ENCODE measurements at places on chromosomes 7 and 10.

DNA sequence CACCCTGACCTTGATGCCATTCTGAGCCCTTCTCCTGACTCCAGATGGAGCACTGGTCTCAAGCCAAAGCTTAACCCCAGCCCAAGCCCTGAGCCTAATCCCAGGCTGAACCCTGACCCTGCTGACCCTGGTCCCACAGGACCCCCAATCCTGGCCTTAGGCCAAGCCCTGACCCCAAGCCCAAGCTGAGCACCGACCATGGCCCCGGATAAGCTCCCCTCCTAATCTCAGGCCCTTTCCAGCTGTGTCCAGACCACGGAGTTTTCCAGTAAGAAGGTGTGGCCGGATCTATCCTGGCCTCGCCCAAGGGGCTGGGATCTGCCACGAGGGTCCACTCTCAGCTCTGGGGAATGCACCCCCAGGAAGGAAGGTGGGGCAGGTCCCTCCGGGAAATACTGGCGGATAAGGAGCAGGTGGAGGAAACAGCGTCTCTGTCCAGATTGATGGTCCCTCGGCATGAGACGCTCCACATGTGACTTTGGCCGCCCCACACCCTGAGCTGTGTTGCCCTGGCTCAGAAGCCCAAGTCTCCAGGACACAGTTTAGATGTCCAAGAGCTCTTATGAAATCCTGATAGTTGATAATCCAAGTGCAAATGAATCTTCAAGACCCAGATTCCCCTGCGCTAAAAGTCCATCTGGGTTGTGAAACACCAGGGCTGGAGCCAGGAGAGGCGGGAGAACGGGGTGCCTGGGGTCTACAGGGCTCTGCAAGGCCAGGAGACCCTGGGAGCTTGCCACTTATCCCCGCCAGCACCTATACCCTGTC, 10.4 kb downstream of the ELN start:
- no peak for DNase-seq

DNA sequence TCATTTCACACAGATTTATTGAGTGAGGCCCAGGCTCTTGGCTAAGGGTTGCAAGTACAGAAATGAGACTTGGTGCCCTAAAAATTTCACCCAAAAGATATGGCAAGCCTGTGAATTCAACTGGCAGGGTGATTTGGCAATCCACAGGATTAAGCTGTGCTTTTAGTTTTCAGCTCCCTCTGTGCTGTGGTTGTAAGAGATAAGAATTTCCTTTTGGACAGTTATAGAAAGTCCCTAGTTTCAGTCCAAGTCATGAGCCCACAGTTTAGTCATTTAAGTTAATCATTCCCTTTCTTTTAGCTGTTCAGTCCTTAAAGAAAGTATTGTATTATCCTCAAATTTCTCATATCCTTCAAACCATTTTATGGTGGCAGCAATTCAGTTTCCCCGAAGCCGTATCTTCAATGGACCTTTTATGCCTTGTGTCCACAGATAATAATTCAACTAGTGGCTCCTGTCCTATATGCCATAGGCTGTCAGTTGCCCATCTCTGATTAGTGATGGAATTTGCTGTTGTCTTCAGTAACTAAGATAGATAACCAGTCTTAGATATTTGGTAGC, 73.4 kb upstream of the NAMPT start:
- DNase-seq = no peak

GRCh38 chr10:114024876-114025610, 18.6 kb upstream of the ADRB1 start:
- DNase-seq = no peak

DNA sequence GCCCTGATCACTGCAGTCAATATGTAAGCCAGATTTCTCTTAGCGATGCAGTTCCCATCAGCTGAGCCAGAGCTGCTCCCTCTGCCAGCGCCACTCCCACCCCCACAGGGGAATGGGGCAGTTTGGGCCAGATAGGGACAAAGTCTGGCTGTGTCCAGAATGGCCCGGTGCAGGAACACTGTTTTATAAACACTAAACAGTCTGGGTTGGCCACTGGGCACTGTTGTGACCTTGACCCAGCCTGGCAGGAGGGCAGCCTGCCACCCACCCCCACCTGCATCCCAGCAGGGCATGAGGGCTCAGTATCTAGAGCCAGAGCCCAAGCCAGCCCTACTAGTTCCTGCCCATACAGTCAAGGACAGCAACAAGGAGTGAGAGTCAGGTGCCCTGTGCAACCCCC, 1.3 kb downstream of the OGDHL start:
- no peak for DNase-seq

- no peak for DNase-seq
Observed at GRCh38 chr10:130454543-130455000, 318.4 kb downstream of the GLRX3 start.

- DNase-seq = no peak
Observed at GRCh38 chr7:19181634-19182033, 36.4 kb upstream of the FERD3L start.

DNA sequence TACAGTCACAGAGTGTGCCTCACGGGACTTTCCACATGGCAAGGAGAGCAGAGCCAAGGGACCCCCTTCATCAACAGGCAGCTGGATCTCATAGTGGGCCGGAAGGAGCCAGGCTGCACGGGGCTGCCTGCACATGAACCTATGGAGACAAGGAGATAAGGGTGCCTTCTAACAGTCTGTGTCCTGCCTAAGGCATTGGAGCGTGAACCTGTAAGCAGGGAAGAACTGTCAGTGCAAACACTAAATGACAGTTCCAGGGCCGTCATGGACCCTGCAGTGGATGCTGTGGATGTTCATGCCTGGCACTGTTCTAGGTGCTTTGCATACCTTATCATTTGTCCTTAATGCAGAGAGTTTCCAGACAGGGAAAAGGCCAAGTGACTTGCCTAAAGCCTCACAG, 85.9 kb downstream of the WIPF3 start:
- DNase-seq = no peak

DNA sequence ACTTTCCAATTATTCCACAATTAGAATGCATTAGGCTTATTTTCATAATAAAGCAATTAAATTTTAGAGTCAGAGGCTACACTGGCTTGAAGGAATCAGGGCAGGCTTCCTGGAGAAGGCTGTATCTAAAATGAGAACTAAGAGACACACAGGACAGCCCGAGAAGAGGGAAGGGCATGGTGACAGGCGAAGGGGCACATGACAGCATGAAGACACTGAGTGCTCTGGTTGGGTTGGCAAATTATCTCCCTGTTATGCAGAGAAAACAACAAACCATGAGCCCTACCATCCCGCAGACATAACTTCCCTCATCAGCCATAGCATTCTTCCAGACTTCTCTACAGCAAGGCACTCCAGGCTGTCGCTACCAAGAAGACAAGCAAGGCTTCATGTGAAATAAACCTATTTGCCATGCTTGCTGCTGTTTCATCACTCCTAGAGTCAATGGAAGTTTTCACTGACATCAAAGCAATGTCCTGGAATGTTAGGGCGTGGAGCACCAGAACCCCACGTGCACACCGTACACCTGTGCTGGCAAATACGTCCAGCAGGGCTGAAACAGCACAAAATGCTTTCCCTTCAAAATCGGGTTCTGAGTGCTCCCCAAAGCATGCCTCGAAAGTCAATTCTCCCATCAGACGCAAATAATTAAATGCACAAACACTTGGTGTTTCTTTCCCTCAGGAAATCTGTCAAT, 21.3 kb downstream of the VOPP1 start:
- no peak for DNase-seq

DNA sequence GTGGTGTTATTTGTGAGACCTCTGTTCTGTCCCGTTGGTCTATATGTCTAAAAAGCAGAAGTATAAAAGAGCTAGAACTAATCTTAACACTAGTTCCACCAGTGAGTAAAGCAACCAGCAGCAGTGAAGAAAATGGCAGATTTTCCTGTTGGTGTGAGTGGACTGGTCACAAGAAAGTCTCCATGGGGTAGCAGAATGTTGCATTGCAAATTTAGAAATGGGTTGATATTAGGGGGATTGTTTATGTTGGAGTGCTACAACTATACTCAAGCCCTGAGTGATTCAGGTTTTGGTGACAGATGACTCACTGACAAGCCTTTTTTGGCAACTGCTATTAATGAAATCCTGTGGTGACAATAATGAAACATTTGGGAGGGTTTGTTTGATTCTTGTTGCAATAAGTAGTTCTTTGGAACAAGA, 5.6 kb downstream of the AVL9 start:
- no peak for DNase-seq

GRCh38 chr10:126454045-126454751, 65.9 kb upstream of the ADAM12 start:
- DNase-seq = no peak

DNA sequence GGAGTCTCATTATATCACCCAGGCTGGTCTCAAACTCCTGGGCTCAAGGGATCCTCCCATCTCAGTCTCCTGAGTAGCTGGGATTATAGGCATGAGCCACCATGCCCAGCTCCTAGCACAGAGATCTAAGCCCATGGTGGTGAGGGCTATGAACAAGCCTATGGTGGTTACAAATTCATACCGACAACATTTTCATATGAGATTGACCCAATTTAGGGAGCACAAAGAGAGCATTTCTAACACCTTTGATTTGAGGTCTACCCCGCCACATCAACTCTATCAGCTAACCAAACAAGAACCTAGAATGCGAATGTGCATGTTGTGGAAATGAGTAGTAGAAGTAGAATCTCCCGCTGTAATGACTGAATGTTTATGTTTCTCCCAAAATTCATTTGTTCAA, 14.2 kb upstream of the PRF1 start:
- DNase-seq = no peak

DNA sequence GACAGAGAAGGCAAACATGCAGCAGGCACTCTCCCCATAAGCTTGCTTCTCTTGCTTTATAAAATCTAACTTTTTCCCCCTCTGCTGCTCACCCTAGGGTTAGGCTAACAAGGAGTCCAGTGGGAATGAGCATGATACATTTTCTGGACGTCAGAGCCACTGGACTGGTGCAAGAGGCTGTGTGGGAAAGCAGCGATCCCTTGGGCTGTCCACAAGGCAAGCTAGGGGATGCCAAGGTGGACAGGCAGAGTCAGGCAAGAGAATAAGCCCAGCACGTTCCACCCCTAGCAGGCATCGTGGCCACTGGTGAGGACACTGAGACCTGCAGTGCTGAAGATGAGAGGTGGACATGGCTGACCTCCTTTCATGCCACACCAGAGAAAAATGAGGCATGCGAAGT, 290.9 kb upstream of the ZMIZ1 start:
- DNase-seq = no peak

- DNase-seq = no peak
Observed at GRCh38 chr10:81870472-81870871, 4.5 kb upstream of the NRG3 start.

GRCh38 chr7:70637726-70638125, 494.2 kb upstream of the GALNT17 start:
- DNase-seq = no peak

- no peak for DNase-seq
Observed at GRCh38 chr10:47101807-47102206, 190.6 kb downstream of the PTPN20 start.

DNA sequence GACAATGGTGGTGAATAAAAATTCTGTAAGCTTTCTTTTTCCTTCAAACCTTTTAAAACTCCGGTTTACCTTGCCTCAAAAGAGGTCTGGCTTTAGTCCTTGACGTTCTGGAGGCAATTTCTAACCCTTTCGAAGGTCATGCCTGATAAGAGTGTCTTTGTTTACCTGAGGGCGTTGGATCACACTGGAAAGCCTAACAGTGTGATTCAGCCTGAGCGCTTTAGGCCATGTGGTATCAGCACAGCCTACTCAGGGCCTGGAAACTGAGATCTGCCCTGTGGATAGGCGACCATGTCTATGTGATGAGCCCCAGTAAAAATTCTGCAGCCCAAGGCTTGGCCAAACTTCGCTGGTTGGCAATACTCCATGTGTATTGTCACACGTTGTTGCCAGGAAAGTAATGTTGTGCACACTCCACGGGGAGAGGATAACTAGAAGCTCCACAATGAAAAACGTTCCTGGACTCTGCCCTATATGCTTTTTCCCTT, 10.7 kb downstream of the CCDC6 start:
- DNase-seq = no peak

DNA sequence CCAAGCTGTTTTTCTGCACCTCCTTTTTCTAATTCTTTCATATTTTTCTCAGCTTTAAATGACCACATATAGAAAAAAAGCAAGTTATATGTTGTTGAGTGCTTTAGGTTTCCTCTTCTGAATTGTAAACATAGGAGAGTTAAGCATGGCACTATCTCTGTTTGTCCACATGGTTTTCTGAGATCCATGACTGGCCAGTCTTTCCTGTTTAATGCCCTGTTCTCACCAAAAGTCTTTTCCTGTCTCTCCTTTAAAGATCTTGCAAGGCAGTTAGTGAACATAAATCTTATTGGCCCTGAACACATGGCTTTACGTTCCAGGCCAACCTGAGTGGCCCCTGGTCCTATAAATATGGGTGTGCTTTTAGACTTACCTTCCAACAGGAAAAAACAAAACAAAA, 19.4 kb downstream of the TRPV5 start:
- no peak for DNase-seq

GRCh38 chr7:121385800-121386179, 10.3 kb downstream of the FAM3C start:
- DNase-seq = no peak

- no peak for DNase-seq
Observed at GRCh38 chr7:28623863-28624262, 211.5 kb downstream of the CREB5 start.

- no peak for DNase-seq
Observed at GRCh38 chr7:24656608-24657007, 83.4 kb downstream of the PALS2 start.
